ENCODE measurements at places on chromosomes 7 and 10.

DNA sequence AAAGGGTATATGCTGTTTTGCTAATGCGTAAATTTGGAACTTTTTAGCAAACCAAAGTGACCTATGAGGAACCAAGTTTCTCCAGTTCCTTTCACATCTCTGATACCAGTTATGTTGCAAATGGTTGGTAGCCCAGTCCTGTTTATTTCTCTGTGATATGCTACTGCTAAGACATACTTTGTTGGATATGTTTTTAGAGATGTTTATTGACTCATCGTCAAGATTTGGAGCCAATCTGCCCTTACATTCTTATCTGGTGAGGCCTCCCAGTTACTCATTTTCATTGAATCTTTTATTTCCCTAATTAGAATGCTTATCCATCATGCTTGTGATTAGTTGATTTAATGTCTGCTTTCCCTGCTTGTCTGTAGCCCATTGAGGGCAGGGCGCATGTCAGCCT, 58.9 kb downstream of the LRGUK start:
- DNase-seq, result no peak

DNA sequence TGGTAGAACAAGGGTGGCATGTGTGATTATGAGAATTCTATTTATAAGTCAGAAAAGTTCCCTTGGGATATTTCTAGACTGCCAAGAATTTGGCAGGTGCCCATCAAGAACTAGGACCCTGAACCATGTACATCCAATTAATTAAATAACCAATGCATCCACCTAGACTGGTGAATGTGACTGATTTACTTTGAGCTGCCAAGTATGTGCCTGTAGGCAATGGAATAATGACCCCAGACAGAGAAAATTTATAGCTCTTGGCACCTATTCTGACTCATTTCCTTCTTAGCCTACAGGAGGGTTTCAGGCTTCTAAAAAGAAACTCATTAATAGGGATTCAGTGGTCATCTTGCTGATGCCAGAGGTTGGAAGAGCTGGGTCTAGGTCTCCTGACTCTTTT, 54.9 kb downstream of the KCNH2 start:
- no peak for DNase-seq

DNA sequence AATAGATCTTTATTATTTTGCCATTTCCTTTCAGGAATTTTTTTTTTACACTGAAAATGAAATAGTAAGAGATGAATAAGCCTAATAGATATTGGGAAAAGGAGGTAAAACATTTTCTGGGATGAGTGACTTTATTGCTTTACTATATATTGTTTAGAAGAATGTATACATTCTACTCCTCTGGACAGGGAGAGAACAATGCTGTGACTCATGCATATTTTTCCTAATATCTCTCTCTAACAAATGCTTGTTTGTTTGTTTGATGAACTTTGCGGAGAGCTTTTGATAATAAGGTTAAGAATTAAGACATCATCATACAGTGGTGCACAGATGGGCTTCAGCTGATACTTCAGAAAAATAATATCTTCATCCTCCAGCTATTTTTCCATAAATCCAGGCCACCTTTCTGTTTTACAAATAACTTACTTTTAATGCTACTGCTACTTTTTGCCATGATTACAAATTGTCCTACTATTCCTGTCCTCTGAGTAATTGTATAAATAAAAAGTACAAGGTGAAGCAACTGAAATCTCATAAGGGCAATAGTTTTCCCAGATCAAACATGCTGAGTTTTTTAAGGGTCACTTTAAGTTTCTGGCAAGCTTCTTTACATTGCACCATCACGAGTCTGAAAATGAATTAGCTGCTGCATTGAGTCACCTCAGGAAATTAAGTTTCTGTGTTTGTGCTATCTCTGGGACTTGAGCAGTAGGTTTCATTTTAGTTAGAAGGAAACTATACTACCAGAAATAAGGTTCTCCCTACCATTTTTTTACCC, 207.3 kb upstream of the POT1 start:
- DNase-seq, result no peak

GRCh38 chr10:128242641-128243040, 116.4 kb upstream of the MKI67 start:
- no peak for DNase-seq

DNA sequence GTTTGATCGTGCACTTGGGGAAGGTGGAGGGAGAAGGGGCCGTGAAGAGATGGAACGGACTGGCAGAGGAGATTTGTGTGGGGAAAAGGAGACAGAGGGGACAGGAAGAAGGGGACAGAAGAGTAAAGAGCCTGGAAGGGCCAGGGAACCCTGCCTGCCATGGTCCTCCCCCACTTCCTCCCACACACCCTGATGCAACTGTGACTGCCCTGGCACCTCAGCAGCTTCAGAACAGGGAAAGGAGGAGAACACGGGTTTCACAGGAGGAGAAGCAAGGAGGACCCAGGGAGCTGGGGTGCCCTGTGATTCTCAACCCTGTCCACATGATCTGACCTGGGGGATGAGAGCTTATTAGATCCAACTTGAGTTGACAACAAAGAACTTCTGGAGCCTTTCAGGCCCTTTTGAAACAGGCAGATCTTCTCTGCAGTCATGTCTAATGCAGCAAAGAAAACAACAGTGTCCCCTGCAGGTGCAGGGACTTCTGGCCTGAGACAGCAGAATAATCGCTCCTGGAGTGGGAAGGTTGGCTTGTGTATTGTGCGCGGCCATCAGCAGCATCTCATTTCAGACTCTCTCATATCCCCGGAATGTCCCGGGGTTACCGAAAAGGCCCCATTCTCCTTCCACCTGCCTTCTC, 421.6 kb downstream of the PAXIP1 start:
- no peak for DNase-seq

GRCh38 chr7:138247568-138248333, 171.5 kb downstream of the AKR1D1 start:
- no peak for DNase-seq

DNA sequence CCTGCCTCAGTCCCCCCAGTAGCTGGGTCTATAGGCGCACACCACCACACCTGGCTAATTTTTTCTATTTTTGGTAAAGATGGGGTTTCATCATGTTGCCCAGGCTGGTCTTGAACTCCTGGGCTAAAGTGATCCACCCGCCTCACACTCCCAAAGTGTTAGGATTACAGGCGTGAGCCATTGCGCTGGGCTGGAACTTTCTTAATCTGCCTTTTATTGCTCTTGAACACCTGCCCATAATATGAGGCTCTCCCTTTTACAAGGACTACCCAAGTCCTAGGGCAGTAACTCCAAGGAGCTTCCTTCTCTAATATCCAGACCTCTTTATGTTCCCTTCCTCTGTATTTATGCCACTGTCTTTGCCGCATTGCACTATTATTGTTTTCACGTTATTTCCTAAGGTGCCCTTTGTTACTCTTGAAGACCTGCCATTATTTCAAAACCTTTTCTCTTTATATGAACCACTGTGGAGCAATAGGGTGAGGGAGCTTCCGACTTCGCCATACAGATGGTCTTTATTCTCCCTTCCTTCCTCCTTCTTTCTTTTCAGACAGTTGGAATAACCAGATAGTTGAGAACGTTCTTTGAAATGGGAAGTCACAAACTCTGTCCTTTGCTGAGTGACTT, 36.3 kb upstream of the TCF7L2 start:
- no peak for DNase-seq

All from GM12891 (cell line).